ENCODE measurements at places on chromosomes 11 and 22.

DNA sequence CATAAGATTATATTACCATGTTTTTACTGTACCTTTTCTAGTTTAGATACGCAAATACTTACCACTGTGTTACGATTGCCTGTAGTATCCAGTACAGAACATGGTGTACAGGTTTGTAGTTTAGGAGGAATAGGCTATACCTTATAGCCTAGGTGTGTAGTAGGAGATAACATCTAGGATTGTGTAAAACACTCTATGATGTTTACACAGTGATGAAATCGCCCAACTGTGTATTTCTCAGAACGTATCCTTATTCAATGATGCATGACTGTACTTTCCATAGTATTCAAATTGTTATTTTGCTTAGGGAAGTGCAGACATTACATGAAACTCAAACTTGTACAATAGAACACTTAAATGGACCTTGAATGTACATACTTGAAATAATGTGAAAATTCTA is 188.1 kb upstream of the PDGFD start:
- no peak for DNase-seq

DNA sequence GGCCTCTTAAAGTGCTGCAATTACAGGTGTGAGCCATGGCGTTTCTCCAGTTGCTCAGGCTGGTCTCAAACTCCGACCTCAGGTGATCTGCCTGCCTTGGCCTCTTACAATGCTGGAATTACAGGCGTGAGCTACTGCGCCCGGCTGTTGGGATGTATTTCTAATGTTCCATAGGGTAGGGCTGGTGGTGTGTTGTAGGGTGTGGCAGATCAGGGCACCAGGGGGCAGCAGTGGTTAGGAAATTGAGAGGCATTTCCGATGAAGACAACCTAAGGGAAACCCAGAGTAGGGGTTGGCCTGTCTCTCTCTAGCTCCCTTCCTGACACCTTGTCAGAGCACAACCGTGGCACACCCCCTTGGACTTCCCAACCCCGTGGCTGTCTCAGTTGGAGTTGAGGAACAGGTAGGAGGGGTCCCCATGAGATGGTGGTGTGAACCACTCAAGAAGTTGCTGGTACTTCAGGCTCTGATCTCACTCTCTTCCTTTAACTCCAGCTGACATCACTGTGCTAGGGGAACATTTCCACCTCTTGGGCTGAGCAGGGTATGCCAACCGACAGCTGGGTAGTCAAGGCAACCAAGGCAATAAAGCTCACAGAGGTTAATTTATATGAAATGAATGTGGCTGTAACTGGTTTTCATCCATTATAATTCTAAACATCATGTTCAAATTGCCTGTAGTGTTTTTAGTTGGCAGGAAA is 33.0 kb downstream of the YWHAH start:
- no peak for DNase-seq

GRCh38 chr11:132858223-132858622 is 674.1 kb downstream of the OPCML start:
- no peak for DNase-seq

GRCh38 chr11:126109941-126110731 is 47.5 kb upstream of the CDON start:
- DNase-seq, result no peak

DNA sequence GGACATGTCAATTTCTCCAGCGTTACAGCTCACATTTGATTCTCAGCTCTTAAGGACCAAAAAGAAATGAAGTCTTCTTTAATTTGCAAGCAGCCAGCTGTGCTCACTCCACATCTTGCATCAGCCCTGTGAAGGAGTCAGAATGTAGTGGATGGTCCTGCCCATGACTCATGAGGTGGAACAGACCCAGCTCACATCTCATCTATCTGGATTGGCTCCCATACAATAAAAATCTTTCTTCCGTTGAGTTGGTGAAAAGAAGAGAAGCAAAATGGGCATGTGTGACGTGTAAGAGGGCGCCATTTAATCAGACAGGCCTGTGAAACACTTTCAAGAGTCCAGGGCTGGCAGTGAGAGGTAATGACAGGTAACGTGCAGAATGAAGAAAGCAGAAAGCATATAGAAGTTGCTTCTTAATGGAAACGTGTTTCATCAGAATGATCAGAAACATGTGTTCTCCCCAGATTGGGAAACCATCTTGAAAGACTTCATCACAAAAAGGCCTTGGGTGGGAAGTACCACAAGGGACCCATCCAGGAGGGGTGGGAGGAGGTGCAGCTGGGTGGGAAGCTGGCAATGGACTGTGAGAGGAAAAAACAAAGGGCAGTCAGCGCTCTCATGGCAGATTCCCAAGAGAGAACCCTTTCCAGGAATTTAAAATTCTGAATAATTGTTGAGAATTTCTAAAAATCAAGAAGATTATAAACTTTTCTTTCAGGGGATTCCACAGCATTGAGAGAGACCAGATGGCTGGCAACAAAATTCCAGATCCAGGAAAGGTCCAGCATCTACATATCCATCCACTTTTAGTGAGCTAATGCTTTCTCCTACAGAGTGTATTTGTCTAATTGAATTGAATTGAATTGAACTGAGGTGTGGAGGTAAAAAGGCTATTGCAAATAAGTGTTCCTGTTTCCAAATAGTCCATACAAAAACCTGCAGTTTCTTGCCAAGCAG is 57.0 kb downstream of the ETS1 start:
- DNase-seq, result no peak

- DNase-seq, result no peak
These were observed 18.9 kb upstream of the PPP6R3 start for GRCh38 chr11:68441466-68442230.

Data from activated gamma-delta T cell (primary cell).